ENCODE measurements at places on chromosomes 13 and 19. TPM values are rescaled to one million over a fixed set of nuclear protein-coding genes. Genes with fewer than 3 reads are reported as not detected.

METTL21C gene
- not detected for total RNA-seq

MTUS2 gene
- total RNA-seq: 0.15 TPM

SEMA6B gene
- 2.6 TPM for total RNA-seq

CD79A gene
- 13.7 TPM for total RNA-seq

FDX2 gene
- 11.2 TPM for total RNA-seq

ENOX1 gene
- total RNA-seq: 0.09 TPM

DNA sequence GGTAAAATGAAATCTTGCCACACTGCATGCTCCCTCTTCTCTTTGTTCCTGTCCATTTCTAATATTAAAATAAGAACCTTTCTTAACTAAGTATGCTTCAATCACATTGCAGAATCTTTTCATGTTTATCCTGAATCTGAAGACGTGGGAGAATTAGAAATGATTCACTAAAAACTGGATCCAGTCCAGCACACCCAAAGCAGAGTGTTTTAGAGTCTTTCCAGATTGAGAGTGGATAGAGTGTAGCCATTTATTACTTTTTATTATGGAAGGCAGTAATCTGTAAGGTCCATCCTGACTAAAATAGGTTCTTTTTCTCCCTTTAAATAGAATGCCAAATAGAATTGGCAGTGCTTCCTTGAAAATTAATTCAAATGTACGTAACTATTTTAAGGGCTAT is 453.5 kb downstream of the TDRD3 start:
- no peak for DNase-seq

- DNase-seq: no peak
Measured at GRCh38 chr13:98129059-98129746, 13.7 kb upstream of the FARP1 start.

DNA sequence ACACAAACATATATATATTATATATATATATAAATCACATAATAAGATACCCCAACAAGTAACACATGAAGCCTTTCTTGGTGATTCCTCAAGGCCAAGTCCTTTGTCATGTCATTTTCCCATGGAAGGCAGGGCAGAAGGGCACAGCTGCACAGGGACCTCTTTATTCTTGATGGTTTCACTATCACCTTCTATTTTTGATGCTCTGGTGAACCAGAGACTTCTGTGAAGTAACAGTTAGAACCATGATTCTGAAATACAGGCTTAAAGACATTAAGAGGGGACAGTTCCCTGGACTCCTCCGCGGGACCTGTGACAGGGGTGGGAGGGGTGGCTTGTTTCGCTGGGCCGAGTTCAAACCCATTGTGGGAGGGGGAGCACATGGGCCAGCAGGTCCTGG is 104.0 kb downstream of the DGKH start:
- no peak for DNase-seq

GRCh38 chr13:50841786-50842185 is 1.7 kb downstream of the DLEU7 start:
- no peak for DNase-seq

GRCh38 chr13:106418556-106418955 is 116.9 kb downstream of the EFNB2 start:
- DNase-seq: no peak

DNA sequence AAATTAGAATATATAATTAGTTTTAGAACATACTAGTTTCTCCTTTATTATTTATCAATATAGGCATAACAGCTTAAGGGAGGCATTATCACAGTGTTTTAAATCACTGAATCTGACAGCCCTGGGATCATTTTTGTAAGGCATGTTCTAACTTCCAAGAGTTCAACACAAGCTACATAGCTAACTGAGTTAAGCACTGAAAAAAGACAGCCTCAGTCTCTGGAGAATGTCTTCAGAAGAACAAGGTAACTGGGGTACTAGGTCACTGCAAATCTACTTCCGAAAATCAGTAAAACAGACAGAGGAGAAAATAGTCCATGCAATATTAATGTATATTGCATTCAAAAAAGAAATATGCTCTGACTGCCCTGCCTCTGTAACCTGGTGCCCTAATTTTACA is 502.1 kb downstream of the RFC3 start:
- no peak for DNase-seq

DNA sequence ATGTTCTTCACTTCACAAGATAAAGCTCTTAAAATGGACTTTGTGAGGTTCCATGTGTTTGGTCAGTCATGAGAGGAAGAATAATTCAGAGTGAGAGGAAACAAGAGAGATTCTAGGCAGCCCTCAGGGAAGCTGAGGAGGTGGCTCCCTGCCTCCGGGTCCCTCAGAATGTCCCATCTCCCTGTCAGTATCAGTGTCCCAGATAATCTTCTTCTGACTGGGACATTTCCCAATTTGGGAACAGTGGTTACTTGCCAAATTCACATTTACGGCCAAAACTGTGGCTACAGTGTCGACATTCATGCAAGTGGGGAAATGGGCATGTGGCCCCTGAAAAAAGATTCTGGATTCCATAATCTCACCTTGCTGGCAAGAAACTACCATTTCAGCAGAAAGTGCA is 9.0 kb downstream of the ZNF417 start:
- no peak for DNase-seq

GRCh38 chr13:102295316-102296048 is 106.4 kb downstream of the FGF14 start:
- no peak for DNase-seq

GRCh38 chr13:74575729-74576125 is 441.5 kb upstream of the KLF12 start:
- peak; percentile 23 for DNase-seq

Measured in left colon (tissue), 2 donors.